ENCODE measurements at places on chromosomes 11 and 22. TPM values are rescaled to one million over a fixed set of nuclear protein-coding genes. Genes with fewer than 3 reads are reported as not detected.

SLC25A45 gene
- 18.0 TPM for total RNA-seq

DNA sequence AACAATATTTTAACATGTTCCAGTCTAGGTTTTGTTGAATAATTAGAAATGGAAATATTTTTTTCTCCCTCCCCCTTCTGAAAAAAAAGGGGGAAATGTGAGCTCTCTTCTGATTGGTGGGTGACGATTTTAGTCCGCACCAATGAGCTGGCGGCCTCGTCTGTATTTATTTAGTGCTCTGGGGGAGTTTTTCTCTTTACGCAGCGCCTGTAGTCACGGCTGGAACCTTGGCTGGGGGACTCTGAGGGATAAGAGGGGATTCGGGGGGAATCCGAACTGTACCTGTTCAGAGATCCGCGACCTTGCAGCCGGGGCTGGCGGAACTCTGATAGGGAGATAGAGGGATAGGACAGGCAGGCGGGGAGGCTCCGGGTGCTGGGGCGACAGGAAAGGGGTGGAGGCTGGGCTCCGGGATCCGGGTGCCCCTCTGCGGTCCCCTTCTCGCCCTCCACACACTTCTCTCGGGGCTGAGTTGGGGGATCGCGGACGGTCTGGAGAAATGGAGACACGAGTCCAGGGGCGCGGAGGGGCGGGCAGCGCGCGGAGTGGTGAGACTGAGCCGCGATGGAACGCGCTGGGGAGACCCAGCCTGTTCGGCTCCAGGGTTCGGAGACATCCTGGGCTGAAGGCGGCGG lies 99.7 kb upstream of the HSD17B12 start:
- ATAC-seq, result no peak

DNA sequence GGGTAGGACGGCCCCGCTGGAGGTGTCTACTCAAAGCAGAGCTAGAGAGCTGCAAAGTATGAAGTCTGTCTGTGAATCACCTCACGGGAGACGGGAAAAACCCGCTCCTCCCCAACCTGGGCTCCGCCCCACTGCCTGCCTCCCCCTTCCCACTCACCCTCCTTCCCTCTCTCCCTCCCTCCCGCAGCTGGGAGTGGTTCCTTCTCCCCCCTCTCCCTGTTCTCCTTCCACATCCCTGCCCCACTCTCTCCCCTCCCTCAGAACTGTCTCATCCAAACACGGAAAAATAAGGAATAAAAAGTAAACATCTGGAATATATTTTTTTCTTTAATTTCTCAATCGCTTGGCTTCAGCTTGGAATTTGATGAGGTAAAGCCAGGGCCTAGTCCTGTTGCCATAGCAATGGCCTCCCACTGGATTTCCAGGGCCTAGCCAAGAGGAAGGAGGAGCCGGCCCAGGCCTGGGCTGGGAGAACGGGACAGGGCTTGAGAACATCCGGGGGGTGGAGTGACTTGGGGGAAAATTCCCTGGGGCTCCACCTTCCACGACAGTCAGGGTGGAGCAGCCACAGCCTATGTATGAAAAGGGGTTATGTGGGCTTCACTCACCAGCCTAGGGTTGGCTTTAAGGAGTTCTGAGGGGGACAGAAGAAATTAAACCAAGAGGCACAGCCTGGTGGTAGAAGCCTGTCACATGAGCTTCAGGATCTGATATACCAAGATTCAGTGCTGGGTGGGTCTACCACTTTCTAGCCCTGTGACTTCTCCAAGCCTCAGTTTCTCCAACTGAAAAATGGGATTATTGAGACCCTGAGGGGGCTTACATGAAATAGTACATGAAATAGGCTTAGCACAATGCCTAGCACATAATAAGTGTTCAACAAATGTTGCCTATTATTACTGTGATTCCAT lies 2.2 kb downstream of the TNKS1BP1 start:
- no peak for ATAC-seq

- ATAC-seq, result peak; percentile 28
Observed at GRCh38 chr11:95920460-95921105, 3.3 kb downstream of the MTMR2 start.

DNA sequence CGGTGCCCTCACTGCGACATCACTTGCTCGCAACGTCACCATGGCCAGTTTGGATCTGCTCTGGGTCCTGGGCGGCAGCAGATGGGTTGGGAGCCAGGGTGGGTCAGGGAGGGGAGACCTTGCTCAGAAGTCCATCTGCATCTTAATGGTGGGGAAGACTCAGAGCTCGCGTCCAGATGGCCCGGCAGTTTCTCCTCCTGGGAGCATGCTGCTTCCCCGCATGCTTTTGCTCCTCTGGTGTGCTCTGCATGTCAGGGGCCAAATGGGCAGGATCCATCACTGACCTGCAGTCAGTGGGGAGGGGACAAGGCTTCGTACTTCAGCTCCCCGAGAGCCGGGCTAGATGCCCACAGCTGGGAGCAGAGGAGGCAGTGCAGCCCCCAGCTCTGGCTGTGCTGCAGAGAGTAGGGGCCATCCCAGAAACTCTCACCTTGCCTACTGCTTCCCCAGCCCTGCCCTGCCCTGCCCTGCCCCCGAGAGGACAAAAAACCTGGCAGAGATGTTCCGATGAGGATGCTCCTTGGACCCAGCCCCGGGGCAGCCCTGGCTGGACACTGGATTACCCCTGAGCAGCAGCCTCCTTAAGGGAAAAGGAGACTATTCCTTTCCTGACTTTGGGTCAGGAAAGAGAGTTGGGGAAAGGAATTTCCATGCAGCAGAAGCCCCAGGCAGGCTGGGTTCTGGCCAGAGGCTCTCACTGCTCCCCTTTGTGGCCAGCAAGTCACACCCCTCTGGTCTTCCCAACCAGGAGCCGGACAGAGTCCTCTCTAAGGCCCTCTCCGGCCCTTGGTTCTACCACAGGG lies 149.9 kb downstream of the PKNOX2 start:
- ATAC-seq, result no peak

GRCh38 chr11:124415356-124415923 lies 9.2 kb downstream of the OR8B4 start:
- ATAC-seq, result no peak

- ATAC-seq, result no peak
Observed at GRCh38 chr22:49954354-49954753, 6.2 kb upstream of the PIM3 start.

GRCh38 chr11:45301537-45302246 lies 15.6 kb upstream of the SYT13 start:
- ATAC-seq, result no peak

DNA sequence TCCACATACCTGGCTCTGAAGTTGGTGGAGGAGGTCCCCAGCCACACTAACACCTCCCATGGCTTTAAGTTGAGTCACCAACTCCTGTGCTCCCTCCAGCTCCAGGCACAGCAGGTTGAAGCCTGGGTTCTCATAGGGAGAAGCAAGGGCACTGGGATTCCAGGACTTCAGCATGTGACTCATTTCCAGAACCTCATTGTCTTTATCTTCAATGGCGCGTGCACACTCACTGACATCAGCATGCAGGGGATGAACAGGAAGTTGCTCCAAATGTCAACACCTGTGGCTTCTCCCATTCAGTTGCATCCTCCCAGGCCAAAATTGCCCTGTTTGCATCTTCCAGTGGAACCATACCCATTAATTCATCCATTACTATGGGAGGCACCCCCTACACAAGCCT lies 5.8 kb upstream of the UBQLNL start:
- ATAC-seq, result no peak

RHOD gene
- total RNA-seq, result 0.22 TPM

- ATAC-seq, result no peak
Observed at GRCh38 chr11:47538741-47539565, 14.0 kb downstream of the CELF1 start.

MCM5 gene
- 273 TPM for total RNA-seq

DNA sequence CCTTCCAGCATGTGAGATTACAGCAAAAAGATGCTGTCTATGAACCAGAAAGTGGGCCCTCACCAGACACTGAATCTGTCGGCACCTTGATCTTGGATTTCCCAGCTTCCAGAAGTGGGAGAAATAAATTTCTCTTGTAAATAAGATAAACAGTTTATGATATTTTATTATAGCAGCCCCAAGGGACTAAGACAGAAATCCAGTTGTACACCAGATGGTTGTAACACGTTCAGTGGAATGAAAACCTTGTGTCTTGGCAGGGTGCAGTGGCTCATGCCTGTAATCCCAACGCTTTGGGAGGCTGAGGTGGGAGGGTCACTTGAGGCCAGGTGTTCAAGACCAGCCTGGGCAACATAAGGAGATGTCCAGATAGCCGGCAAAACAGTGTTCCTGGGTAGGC lies 61.8 kb downstream of the MCHR1 start:
- ATAC-seq, result no peak

PGA5 gene
- total RNA-seq, result not detected

DNA sequence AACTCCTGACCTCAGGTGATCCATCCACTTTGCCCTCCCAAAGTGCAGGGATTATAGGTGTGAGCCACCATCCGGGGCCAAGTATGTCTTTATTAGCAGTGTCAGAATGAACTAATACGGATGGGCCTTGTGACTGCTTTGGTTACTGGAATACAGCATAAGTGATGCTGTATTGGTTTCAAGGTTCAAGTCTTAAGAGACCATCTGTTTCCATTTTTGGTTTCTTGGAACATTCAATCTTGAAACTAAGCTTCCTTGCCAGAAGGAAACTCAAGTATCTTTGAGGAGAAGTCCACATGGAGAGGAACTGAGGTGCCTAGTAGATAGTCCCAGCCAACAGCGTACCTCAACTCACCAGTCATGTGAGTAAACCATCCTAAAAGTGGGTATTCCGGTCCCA lies 58.8 kb downstream of the APOL3 start:
- no peak for ATAC-seq

DNA sequence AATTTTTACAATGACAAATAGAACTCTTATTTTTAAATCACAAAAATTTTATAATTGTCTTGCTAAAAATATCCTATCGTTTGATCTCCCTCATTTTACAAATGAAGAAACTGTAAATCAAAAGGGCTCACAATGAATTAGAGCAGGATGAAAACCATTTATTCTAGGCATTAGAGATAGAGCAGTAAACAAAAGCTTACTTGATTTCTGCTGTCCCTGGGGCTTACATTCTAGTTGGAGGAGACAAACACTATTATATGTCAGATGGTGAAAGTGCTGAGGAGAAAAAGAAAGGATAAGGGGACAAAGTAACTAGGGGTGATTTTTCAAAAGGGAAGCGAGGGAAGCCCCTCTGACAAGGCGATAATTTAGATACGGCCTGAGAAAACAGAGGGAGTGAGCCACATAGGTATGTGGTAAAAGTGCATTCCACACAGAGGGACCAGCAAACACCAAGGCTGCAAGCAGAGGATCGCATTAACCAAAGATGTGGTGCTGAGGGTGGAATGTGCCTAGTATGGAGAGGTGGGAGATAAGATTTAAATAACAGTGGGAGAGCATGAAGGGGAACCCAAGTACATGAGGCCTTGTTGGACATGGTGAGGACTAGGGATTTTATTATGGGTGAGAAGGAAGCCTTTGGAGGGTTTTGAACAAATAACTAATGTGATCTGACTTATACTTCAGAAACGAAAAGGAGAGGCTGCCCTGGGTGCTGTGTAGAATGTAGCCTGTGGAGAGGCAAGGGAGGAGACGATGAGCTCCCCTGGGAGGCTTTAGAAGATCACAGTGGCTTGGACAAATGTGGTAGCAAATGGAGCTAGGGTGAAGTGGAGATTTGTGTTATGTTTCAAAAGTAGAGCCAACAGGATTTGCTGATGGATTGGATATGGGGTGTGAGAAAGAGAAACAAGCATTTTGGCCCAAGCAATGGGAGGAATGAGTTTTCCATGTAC lies 62.1 kb downstream of the PDHX start:
- no peak for ATAC-seq

GRCh38 chr11:61362542-61362875 lies 335 bp downstream of the TMEM138 start:
- peak; percentile 13 for ATAC-seq

ESAM gene
- 0.84 TPM for total RNA-seq

DNA sequence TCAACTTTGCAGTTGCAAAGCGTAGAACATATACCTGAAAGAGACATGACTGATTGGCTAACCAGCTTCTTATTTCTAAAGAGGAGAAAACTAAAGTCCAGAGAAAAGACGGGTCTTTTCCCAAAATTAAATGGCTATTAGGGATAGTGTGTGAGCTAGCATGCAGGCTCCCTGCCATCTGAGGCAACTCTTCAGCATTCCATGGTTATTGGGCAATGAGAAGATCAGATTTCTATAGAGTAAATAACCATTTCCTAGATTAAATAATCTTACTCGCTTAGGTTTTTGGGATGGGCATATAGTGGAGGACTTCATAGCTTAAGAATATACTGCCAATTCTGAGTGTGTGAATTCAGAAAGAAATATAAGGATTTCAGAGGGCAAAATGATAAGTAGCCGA lies 95.0 kb downstream of the PDHX start:
- no peak for ATAC-seq

- ATAC-seq, result no peak
Observed at GRCh38 chr11:125201525-125202141, 37.1 kb downstream of the PKNOX2 start.

GRCh38 chr22:34784056-34784455 lies 281.9 kb upstream of the ISX start:
- no peak for ATAC-seq

DNA sequence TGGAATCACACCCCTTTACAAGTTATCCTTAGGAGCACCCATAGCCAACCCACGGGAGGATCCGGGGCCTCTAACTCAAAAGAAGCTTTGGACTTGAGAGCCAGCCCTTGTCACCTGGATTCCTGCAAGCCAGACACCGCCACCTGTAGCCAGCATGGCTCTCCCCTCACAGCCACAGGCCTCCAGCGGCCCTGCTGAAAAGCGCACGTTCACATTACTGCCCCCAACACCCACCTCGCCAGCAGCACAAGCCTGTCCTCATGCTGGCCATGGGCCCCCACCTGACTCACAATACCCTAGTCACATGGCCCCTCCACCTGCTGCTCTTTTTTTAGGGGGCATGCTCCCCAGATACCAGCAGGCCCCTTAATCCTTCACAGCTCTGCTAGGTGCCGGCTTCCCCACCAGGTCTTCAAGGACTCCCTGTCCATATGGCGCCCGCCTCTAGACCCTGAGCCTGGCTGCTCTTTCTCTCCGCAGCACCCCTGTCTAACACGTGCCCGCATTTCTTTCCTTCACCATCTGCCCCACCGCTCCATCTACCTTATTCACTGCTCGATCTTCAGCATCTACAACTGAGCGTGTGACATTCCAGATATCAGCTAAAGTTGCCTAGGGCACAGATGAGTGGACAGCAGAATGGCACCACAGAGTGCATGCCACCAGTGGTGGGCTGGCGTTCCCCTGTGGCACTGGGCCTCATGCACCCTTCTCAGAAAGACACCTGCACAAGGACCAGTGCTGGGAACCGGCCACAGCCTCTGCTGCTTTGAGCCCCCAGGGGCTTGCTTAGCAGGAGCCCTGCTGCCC lies 6.6 kb downstream of the CARS1 start:
- ATAC-seq, result no peak

GRCh38 chr11:33684003-33684706 lies 16.5 kb downstream of the C11orf91 start:
- no peak for ATAC-seq

GRCh38 chr11:72970557-72971118 lies 156.4 kb downstream of the ATG16L2 start:
- ATAC-seq, result peak; percentile 35

Data from activated T-helper 17 cell treated with anti-CD3 and anti-CD28 coated beads, Interleukin-2, amount 50 U/mL, for 72 hours (primary cell).